KG1 (cell line): ENCODE measurements at places on chromosomes 3 and 15.

DNA sequence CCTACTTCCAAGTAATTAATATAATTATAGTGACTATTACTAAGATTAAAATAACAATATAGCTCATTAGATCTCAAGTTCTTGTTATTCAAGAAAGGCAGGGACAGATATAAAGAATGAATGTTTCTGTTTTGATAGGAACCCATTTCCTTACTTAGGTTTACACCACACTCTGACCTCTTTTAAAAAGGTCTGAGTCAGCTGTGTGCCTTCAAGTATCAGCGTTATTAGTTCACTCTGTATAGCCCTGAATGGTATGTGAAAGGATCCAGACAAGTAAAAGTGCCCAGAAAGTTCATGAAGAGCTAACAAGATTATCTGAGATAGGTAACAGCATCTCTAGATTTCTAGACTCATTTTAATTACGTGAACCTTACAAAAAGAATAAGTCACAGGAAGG lies 28.9 kb downstream of the PDCD10 start:
- DNase-seq, result no peak

- no peak for DNase-seq
Observed at GRCh38 chr3:17514597-17514996, 227.8 kb downstream of the TBC1D5 start.

DNA sequence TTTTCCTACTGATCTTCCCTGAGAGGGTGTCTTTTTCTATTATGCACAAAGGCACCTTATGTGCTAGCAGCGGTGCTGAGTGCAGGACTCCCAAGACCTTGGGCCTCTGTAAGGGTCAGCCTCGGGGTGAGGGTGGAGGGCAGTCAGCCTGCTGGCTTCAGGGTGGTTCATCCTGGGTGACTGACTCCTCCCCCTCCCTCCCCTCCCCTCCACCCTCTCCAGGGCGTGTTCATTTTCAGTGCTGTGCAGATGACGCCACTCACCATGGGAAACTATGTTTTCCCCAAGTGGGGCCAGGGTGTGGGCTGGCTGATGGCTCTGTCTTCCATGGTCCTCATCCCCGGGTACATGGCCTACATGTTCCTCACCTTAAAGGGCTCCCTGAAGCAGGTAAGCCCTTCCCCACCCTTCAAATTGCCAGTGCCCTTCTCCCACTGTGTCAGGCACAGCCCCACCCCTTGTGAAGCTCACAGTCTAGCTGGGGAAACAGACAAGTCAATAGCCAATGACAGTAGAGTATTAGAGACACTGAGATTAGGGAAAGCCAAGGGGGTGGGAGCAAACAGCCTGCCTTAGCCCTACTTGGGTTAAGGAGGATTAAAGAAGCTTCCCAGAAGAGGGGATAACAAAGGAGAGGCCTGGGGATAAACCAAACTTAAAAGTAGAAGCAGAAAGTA lies 41.9 kb downstream of the SLC6A1 start:
- DNase-seq, result no peak

- no peak for DNase-seq
Observed at GRCh38 chr3:183114384-183115178, 15.3 kb upstream of the MCCC1 start.
